NCI-H2081 (cell line): ENCODE measurements at places on chromosomes 12 and 14.
A peak's percentile ranks its signal among the peaks of the same experiment; 100 is the strongest.

DNA sequence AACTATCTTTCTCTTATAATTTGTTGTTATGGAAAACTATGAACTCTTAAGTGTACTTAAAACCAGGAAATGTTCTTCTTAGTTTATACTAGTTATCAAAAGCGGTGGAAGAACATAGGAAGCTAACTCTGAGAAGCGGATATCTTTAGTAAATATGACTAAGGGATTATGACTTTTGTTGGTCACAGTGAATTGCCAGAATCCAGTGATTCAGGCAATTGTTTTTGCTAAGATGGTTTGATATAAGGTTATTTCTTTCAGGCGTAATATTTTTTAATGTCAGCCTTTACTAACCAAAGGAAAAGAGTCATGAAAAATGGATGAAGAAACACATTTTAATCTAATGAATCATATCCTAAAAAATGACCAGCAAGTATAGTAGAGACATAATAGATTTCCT, 473.5 kb downstream of the FOXG1 start:
- no peak for DNase-seq

- DNase-seq, result no peak
Measured at GRCh38 chr14:99947695-99948094, 117.5 kb upstream of the EVL start.

- no peak for DNase-seq
Measured at GRCh38 chr12:124742678-124743077, 121.0 kb downstream of the SCARB1 start.

GRCh38 chr14:31950764-31951637, 126.1 kb upstream of the ARHGAP5 start:
- DNase-seq, result peak; percentile 77

DNA sequence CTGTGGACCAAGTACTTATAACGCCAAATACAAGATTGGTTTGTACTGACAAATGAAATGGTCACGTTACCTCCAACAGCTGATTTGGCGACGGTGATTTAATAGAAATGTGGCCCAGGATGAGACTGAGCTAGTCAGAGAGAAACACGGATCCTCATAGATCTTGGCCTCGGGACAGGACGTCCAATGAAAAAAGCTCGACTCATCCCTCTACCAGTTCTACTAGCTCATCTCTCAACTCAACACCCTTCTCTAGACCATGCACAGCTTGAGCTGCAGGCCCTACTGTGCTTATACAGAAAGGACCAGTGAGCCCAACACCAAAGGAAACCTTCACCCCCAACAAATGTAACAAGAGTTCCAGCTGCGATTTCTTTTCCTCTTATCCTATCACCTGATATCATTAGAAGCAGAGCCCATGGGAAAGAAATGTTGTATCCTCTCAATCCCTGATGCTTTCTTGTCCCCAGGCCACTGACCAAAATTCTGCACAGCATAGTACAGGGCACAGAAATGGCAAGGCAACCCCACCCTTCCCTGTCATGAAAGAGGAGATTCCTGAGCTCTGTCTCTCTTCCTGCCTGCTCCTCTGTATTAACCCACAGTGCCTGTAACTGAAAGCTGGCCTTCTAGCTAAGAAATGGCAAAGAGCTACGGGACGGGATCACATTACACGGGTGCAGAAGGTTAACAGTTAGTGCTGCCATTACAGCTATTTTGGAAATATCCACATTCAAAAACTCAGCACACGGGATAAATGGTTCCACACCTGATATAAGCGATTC, 39.2 kb downstream of the DICER1 start:
- DNase-seq, result no peak

- DNase-seq, result no peak
Measured at GRCh38 chr12:21818627-21819026, 44.1 kb upstream of the KCNJ8 start.

- DNase-seq, result no peak
Measured at GRCh38 chr12:14982991-14983390, 10.1 kb downstream of the PDE6H start.

GRCh38 chr14:62886461-62886860, 158.8 kb downstream of the KCNH5 start:
- no peak for DNase-seq

DNA sequence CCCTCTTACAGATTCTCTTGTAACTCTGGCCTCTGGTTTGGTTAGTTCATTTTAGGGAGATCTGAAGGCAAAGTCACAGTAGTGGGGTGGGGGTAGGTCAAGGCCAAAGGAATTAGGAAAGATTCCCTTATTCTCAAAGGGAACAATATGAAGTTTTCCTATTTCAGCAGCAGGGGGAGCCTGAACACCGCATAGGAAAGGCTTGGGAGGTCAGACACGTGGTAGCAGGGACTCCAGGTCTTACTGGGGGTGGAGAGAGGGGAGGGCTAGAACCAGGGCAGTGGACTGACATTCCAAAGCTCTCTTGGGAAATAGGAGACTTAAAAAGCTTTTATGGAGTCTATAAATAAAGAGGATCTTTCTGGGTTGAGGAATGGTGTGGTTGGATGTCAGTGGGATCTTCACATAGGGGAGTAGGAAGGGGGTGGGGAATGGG, 1.3 kb downstream of the ZC3H10 start:
- peak; percentile 86 for DNase-seq

- no peak for DNase-seq
Measured at GRCh38 chr14:93759719-93760307, 28.5 kb downstream of the PRIMA1 start.

DNA sequence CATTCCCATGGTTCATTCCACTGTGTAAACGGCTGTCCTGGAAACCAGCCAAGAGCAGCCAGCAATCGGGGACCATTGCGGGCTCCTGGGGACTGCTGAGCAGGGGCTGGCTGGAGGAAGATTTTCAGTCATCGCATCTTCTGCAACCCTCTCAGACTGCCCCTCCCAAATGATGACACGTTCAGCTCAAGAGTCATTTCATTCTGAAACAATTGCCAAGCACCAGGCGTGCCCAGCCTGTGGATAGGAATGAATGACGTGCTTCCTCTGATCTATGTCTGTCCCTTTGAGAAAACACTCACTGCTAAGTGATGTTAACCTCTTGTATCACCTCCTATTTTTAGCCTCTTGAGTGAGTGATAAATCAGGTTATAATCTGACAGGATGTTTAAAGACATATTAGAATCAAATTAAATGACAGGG, 62.0 kb downstream of the NDUFA12 start:
- DNase-seq, result no peak

DNA sequence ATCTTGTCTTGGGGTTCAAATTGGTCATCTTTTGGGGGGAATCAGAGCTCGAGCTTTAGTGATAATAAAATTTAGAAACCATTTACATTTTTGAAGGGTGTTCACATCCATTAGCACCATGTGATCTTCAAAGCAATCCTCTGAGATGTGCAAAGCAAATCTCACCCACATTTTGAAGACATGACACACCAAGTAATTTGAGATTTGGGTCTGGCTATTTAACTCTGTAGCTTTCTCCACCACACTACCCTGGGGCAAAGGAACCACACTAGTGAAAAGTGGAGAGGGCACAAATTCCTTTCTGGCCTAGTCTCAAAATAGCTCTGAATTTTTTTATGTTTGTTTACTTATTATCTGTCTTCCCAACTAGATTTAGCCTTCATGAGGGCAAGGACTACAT, 46.6 kb upstream of the TMEM233 start:
- no peak for DNase-seq

DNA sequence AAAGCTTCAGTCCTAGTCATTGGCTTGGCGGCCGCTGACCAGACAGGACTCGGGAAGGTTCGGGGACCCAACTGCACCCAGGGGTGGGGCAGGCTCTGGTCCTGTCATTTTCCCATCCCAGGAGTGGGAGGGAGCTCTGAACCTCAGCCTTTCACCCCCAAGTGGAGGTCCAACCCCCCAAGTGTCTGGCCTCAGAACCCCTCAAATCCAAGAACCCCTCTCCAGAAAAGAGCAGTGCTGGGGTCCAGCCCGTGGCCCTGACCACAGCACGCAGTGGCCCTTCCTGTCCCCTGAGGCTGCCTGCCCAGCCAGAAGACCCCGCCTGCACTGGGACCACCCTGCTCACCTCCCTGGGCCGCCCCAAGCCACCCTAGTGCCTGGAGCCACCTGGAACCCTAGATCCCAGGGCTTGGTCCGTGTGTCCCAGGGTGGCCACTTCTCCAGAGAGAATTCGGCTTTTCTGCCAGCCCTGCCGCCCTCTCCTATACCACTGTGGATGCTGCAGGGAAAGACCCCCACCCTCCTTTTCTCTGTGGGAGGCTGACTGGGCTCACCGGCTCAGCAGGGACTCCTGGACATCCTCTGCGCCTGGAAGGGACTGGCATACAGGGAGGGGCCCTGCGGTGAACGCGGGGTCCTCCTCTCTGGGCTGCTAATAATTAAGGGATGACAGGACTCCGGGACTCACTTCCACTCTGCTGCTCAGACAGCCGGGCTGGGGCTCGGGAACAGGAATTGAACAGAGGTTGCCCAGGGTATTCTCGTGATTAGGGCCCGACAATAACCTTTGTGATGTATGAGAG, 326.9 kb upstream of the SFSWAP start:
- DNase-seq, result no peak

GRCh38 chr14:65206448-65207096, 104.3 kb upstream of the MAX start:
- no peak for DNase-seq

DNA sequence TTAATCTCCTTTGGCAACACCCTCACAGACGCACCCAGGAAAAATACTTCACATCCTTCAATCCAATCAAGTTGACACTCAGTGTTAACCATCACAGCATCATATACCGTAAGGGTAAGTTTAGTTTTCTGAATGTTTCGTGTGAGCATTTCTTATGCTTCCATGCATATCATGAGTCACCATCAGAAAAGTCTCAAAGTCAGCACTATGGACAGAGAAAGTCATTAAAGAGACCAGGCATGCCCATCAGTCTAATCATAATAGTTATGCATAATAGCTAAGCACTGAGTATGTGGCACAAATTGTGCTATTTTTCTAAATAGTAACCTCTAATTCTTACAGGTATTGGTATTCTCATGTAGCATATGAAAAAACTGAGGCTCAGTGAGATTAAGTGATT, 158.8 kb upstream of the PRMT8 start:
- no peak for DNase-seq

- DNase-seq, result no peak
Measured at GRCh38 chr14:57897144-57897748, 31.4 kb upstream of the SLC35F4 start.

DNA sequence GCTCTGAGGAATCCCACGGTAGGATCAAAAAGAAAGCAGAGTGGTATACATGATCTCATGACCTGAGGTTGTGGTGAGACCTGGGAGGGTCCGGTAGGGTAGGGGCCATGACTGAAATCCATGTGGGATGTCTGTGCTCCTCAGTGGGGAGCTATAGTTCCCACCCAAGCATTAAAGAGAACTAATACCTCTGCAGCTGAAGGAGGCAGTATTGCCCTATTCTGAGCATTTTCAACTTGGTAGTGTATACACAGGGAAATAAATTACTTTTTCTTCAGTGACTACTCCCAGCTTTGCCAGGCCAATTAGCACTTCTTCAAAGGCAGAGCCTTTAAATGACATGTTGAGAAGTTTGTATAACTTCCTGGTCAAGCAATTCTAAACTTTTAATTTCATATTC, 613.8 kb downstream of the KCNH5 start:
- no peak for DNase-seq

GRCh38 chr14:71103662-71104484, 196.6 kb downstream of the PCNX1 start:
- peak; percentile 49 for DNase-seq

GRCh38 chr12:12384571-12385340, 27.9 kb downstream of the BORCS5 start:
- DNase-seq, result peak; percentile 33

GRCh38 chr14:77035267-77035666, 6.8 kb upstream of the IRF2BPL start:
- no peak for DNase-seq

DNA sequence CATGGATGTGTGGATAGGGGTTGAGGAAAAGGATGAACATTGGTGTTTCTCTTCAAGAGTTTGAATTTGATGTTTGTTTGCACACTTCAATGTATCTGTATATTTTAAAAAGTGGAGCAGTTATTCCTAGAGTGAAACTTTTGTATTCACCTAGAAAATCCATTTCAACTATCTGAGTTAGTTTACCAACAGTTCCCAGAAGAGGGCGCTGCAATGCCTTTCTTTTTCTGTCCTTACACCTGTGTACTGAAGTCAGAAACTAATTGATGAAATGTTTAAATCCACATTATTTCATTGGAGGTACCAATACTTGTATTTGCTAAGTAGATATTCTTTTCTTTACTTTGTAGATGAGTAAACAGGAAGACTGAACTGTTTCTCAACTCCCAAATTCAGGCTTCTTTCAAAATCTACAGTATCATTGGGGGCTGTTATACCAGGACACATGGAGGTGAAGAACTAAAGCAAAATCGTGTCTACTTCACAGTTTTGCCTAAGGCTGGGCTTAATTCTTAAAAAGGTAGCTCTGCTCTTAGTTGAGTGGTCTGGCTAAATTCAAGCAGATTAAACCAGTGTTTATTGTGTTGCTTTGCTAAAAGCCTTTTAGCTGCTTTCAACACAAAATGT, 26.6 kb upstream of the KLRB1 start:
- peak; percentile 18 for DNase-seq
